ENCODE measurements at places on chromosomes 4 and X.

DNA sequence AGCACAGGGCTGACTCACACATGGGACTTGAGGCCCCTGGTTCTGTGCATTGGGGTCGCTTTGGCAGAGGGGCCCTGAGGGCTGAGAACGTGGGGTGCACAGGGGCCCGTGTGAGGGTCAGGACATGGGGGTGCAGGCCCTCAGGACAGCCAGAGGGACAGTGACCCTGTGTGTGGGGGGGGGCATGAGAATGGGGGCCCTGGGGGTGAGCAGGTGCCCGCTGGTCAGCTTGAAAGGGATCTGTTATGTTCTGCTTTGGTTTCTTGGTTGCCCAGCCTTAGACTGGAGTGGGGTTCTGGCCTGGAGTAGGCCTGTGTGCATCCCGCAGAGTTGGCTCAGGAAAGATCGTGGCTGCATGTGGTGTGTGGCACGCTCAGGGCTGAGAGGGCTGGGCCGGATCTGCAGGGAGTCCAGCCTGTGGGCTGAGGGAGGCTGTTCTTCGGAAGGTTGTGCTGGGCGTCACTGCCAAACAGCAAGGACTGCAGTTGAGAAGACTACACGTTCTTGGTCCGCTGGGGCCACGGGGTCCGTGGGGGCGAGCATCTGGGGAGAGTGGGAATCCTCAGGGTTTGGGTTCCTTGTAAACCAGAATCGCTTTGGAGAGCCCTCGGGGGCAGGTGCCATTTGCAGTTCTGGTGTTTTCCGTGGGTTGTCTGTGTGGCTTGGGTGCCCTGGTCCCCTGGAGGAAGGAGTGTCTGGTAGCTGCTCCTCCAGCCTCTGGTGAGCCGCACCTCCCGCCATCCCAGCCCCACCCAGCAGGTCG is 15.2 kb upstream of the UVSSA start:
- no peak for DNase-seq

DNA sequence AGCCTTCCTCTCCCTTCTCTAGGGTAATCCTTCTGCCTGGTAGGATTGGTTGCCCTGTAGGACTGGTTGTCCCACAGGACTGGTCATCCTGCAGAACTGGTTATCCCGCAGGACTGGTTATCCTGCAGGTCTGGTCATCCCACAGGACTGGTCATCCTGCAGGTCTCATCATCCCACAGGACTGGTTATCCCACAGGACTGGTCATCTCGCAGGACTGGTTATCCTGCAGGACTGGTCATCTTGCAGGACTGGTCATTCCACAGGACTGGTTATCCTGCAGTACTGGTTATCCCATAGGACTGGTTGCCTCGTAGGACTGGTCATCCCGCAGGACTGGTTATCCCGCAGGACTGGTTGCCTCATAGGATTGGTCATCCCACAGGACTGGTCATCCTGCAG is 48.1 kb upstream of the STOX2 start:
- no peak for DNase-seq

DNA sequence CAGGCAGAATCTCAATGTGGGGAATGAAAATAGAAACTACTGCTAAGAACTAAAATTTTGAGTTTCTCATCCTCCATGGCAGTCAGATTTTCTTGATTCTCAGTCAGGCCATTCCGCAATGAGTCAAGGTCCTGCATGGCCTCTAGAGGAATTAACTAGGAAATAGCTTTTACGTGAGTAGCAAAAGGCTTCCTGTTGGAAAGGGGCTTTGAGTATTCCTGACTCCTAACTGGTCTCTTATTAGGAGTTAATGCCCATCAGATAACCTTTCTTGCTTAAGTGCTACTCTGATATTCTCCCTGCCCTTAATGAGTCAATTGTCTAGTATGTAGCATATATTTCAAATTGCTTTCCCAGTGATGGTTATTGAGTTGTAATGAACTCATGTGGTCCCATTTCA is 65.7 kb upstream of the ARHGAP24 start:
- no peak for DNase-seq

GRCh38 chr4:170388255-170388654 is 298.5 kb upstream of the AADAT start:
- DNase-seq: no peak

- no peak for DNase-seq
These were observed 20.0 kb upstream of the VCX2 start for GRCh38 chrX:8191022-8191421.

DNA sequence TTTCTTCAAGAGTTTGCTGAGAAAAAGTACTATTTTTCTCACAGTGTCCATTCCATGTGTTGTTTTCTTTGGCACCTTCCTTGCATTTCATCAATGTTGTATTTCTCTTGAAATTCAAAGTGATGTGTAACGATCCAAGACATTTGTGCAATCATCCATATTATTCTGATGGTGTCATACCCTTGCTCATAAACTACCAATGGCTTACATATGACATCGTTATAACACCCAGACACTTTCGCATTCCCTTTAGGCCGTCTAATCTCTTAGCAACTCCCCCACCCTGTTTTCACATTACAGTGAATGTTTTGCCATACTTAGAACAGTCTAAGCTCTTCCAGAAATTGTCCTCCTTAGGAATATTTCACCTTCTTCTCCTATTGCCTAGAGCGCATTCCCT is 1779.0 kb downstream of the PCDH7 start:
- no peak for DNase-seq

- DNase-seq: no peak
These were observed 6.8 kb upstream of the OCIAD2 start for GRCh38 chr4:48913346-48913745.

DNA sequence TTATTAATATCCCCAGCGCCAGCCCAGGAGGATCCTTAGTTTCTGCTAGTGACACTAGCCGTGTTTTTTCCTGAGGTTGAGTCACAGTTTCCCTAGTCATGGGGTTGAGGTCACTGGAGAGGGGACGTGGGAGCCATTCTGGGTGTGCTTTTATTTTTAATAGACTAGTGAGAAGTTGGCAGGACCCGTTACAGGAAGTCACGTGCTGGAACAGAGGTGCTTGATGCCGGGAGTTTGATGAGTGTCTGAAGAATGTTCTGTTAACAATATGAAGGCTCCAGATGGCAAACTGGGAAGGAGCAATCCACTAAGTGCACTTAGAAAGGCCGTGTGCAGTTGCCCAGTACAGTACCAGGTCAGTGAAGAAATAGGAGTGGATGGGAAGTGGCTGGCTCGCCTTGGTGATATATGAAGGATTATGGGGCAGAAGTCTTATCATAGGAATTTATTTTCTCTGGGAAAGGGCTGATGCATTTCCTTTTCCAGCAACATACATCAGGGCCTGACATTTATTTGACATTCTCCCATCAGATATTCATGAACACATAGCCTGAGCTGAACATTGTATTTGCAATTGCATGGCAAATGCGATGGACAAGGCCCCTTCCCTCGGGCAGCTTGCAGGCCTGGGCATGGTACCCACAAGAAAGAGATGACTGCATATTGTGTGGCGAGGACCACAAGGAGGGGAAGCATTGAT is 291.8 kb downstream of the FBXW7 start:
- no peak for DNase-seq

- no peak for DNase-seq
These were observed 346.3 kb downstream of the TECRL start for GRCh38 chr4:64062991-64063390.

DNA sequence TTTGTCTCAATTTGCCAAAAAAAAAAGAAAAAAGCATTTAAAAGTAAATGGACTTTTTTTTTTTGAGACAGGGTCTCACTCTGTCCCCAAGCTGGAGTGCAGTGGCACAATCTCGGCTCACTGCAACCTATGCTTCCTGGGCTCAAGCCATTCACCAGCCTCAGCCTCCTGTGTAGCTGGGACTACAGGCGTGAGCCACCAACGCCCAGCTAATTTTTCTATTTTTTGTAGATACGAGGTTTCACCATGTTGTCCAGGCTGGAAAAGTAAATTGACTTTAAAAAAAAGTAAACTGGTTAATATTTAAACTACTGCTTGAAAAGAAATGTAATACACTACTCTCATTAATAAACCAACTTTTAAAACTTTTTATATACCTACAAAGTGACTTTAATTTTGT is 5.9 kb downstream of the AIFM1 start:
- DNase-seq: no peak

GRCh38 chr4:114026447-114026846 is 47.0 kb upstream of the ARSJ start:
- no peak for DNase-seq

- DNase-seq: no peak
These were observed 66.2 kb upstream of the ATXN3L start for GRCh38 chrX:13386092-13386491.

DNA sequence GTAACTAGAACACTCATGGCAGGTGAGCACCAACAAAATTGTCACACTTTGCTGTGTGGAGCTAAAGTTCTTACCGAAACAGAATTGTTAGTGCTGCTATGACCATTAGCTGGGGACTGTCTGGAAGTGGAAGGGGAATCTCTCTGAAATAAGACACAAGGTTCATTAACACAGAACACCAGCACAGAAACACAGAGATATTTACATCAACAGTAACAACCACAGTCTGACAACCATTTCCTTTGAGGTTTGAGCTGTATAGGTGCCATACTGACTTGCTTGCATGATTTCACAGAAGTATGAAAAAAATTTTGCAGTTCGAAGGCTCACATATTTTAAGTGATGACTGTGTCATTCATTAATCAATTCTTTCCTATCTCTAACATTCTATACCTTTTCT is 109.8 kb downstream of the NYX start:
- no peak for DNase-seq

GRCh38 chr4:89835413-89835812 is 1.5 kb downstream of the SNCA start:
- DNase-seq: no peak

DNA sequence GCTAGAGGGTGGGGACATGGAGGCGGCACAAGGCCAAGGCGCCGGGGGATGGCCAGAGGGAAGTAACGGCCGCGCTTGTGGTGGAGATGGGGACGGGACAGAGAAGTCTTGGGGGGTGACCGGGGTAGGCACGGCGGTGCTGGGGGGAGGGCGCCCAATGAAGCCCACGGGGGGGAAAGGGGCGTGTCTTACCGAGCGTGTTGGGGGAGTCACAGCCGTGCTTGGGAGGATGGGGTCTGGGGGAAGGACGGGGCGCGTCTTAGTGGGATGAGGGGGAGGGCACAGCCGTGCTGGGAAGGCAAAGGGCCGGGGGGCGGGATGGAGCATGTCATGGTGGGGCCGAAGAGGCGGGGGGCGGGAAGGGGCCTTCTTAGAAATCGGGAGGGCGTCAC is 952 bp downstream of the ARSD start:
- no peak for DNase-seq

DNA sequence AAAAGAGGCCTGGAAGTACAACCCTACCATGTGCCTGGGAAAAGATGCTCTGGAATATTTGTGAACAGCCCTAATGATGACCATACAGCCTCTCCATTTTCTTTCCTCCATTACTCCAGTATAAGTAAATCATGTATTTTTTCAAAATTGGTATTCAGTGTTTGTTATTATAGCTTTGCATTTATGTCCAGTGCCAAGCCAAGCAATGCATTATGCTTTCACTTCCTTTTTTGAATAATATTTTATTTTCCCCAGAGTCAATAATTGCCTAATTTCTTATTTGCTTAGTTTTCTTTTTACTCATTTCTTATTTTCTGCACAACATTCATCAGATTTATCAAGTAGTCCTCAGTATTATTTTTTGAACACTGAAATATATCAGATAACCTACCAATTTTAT is 49.3 kb upstream of the EOLA2 start:
- DNase-seq: no peak

DNA sequence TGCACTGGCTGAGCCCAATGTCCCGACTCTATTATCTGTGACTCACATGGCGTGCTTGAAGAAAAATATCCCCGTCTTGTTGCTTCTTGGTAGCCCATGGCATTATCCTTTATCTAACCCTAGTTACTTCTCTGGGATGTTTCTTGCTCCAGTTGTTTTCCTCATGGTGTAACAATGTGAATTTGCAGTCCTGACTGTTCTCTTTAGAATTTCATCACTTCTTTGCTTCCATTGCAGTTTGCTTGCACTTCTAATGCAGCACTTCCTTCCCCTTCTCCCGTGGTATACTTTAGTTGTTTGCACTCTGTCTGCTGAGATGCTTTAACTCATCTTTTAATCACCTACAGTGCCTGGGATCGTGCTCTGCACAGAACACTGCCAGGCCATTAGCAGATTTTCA is 126.9 kb downstream of the MAML3 start:
- DNase-seq: no peak

- no peak for DNase-seq
These were observed 1.0 kb upstream of the PIN4 start for GRCh38 chrX:72180539-72180938.

DNA sequence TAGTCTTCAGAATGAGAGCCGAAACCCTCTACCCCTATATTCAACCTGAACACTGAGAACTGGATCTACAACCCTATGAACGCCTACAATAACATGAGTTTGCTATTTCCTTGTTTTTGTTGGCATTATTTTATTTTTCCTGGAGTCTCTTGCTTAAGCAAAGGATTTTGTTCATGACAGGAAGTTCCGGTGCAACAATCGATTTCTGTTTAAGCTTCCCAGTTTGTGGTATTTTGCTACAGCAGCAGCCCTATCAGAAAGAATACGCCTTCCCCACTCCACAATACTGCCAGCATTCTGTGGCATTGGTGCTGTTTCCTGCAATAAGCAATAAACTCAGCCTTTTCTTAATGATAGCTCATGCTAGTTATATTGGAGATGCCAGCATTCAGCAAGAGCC is 60.9 kb downstream of the NPY5R start:
- no peak for DNase-seq

DNA sequence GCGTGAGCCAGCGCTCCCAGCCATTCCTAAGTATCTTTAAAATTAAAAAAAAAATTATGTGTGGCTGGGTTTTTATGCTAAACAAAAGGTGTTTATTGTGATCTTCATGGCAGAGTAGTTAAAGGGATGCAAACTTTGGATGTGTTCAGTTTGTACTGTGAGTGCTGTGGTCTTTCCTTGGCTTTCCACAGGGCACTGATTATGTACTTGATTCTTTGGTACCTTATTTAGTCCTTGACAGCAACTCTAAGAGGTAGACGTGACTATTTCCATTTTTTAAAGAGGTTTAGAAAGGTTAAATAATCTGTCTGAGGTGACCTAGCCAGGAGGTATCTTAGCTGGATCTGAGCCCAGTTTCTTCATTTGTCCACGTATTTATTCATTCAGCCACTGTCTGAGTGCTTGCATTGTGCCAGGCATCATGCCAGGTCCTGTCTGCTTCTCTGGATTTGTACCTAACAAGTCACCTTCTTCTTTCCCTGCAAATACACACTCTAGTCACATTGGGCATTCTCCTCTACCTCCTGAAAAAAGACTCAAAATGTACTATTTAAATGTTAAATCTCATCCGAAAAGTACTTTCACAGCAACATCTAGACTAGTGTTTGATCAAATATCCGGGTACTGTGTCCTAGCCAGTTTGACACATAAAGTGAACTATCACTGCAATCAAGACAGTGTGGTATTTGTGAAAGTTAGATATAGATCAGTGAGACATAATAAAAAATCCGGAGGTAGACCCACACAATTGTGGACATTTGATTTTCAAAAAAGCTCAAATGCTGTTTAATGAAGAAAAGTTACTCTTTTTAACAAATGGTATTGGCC is 31.5 kb downstream of the WWC2 start:
- no peak for DNase-seq

- DNase-seq: no peak
These were observed 106.6 kb downstream of the SHROOM4 start for GRCh38 chrX:50707405-50707804.

- no peak for DNase-seq
These were observed 36.0 kb downstream of the PLAC1 start for GRCh38 chrX:134622056-134622812.

- DNase-seq: peak; percentile 27
These were observed 57.2 kb downstream of the IRF2 start for GRCh38 chr4:184416913-184417734.
